ENCODE measurements at places on chromosomes 16 and 17.
A peak's percentile ranks its signal among the peaks of the same experiment; 100 is the strongest.

DNA sequence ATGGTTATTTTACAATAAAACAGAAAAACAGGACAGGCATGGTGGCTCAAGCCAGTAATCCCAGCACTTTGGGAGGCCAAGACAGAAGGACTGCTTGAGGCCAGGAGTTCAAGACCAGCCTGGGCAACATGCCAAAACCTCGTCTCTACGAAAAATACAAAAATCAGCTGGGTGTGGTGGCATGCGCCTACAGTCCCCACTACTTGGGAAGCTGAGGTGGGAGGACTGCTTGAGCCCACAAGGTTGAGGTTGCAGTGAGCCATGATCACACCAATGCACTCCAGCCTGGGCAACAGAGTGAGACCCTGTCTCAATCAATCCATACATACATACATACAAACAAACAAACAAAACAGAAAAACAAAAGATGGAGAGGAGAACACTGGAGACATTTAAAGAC is 45.6 kb downstream of the USP31 start:
- DNase-seq: no peak

- DNase-seq: no peak
Observed at GRCh38 chr16:53704445-53704813, 473 bp downstream of the FTO start.

DNA sequence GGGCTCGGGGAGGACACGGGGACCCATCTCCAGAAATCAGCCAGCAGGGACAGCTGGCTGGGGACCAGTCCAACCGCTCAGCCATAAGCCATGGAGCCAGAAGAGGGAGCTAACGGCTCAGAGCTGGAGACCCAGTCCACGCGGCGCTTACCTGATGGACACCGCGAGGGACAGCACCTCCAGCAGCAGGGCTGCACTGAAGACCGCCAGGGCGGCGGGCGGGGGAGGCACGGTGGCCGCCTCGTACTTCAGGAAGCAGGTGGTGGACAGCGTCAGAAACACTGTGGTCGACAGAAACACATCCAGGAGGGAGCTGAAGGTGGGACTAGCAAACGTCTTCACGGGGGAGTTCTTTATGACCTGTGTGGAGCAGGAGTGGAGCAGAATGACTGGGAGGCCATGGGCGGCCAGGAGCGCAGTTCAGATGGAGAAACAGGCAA is 102.6 kb upstream of the CREBBP start:
- peak; percentile 74 for DNase-seq

GRCh38 chr17:78219396-78220150 is 5.5 kb downstream of the BIRC5 start:
- DNase-seq: no peak

DNA sequence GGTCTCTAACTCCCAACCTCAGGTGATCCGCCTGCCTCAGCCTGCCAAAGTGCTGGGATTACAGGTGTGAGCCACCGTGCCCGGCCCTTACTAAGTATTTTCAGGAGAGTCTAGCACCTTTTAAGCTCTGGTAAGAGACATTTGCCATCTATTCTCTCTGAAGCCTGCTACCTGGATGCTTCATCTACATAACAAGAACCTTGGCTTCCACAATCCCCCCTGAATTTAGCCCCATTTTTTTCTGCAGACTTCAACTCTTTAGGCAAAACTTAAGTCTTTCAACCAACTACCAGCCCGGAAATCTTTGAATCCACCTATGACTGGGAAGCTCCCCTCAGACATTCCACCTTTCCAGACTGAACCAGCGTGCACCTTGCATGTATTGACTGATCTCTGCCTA is 14.0 kb upstream of the UBE2I start:
- DNase-seq: no peak

- DNase-seq: no peak
Observed at GRCh38 chr17:13351046-13351445, 250.7 kb downstream of the HS3ST3A1 start.

- no peak for DNase-seq
Observed at GRCh38 chr16:11914210-11915113, 1.3 kb downstream of the GSPT1 start.

- no peak for DNase-seq
Observed at GRCh38 chr17:51745993-51746392, 412.5 kb downstream of the CA10 start.

DNA sequence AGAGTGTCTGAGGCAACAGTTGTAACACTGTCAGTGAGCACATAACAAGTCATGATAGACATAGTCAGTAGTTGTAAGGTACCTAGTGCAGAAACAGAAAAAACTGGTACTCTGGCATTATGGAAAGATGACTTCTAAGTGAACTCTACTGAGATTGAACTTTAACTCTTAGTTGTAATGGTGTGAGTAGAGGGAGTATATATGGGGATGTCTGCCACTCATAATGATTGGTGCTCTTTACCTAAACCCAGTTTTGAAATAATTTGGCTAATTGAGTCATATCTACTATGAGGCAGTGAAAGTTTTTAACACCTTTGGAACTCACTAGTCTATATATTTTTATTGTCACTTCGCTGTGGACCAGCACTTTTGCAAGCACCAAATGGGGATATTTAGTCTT is 6.6 kb downstream of the NLK start:
- no peak for DNase-seq

DNA sequence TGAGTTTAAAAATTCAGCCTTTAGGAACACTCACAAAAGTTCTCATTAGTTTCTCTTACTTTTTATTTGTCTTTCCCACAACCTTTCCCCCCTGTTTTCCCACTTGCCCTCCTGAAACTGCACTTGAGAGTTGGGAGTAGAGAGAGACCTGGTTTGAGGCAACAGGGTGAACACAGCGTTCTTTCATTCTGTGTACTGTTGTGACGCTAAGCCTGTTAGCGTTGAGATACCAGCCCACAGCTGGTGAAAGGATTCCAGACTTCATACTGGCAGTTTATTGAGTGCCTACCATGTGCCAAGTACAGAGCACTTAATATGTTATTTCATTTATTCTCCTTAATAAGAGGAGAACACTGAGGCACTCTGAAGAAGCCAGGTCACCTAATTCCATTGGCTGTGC is 10.3 kb downstream of the TNRC6C start:
- DNase-seq: no peak

GRCh38 chr16:87209808-87210512 is 107.2 kb downstream of the C16orf95 start:
- no peak for DNase-seq

- no peak for DNase-seq
Observed at GRCh38 chr17:3818786-3819185, 17.8 kb upstream of the ITGAE start.

GRCh38 chr17:48835971-48836370 is 5.1 kb downstream of the CALCOCO2 start:
- DNase-seq: no peak

DNA sequence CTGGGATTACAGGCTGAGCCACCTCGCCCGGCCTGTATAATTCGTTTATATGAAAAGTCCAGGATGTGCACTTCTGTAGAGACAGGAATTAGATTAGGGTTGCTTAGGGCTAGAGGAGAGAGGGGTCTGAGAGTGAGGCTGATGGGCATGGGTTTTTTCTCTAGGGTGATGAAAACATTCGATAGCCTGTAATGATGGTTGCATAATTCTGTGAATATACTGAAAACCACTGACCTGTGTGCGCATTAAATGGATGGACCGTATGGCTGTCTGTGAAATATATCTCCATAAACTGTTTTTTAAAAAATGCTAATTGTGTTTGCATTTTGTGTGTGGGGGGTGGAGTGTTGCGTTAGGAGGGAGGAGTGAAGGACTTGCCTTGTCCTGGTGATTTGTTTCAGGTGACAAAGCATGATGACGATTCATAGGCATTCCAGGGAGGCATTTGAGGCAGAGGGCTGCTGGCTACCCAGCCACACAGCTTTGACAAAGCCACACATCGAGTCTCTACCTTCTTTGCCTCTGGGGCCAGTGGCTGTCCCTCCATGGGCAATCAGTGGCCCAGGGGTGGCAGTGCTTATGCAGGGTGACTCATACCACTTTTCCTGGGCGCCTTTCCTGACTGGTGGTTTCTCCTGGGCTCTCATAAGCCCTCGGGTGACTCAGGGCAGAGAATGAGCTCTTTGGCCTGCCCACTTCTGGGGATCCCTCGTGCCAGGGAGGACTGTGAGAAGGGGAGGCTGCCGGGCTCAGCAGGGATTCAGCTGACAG is 148.5 kb upstream of the WSCD1 start:
- no peak for DNase-seq

DNA sequence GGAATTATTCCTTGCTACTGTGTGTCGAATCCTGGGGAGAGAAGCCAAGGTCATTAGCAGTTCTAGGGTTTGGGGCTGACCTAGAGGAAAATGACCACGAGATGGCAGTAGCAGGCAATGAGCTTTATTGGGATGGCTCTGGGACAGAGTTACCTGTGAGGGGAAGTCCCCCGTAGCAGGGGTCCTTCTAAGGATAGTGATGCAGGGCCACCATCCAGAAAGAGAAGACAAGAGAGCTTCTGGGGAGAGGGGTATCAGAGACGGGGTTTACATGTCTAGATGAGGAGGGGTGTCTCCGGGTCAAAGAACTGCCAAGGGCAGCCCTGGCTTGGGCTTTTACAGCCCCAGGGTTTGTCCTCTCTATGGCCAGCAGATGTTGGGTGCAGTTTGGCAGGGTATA is 6.4 kb upstream of the GGT6 start:
- DNase-seq: peak; percentile 83

DNA sequence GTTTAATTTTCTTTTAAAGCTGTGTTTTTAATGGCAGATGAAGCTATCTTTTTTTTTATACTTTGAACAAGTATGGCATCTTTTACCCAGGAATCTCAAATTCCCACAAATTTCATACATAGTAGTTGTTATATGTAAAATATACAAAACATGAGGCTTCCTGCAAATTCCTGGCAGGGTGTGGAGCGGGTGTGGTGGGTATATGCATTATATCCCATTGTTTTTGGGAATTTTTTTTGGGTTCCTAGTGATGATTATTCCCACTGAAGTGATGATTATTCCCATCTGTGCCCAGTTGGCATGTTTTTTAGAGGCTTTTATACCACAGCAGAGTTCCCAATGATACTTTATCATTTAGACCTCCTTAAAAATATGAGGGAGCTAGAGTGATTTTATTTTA is 320.4 kb downstream of the ZFHX3 start:
- no peak for DNase-seq

All from left kidney (tissue), 8 donors.